Hindlimb muscle (tissue), 1 donor: ENCODE measurements at places on chromosomes 7 and 10.

DNA sequence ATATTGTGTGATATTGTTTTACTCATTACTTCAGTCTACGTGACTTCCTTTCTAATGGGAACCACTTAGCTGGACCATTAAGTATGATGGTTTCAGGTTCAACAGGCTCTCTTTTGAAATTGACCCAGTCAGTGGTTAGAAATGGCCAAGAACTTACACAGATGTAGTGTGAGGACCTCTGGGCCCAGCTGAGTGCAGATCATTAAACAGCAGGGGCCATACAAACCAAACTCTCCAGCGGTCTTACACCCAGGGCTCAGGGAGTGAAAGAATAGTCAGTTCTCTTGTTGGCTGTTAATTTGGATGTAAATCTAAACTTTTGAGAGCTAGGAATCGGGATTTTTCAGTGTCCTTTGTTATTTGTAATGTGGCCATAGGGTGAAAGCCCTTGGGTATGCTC lies 107.3 kb downstream of the CELF2 start:
- no peak for DNase-seq

DNA sequence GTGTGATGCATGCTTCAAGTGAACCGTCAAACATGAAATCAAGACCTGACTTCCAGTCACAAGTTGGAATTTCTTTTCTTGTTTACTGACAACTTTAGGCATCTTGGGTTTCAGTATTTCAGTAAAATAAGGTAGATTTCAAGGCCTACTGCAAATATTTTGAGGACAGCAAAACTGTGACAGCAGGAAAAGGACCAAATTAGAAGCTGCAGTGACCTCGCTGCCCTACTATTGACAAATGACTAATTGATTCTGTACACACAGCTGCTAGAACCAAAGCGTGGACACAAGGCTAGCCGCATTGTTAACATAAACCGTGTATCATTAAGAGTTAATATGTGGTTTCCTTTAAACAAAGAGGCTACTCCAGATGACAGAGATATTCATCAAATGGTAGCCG lies 105.7 kb upstream of the SEC61G start:
- no peak for DNase-seq

GRCh38 chr10:64369885-64370773 lies 848.9 kb downstream of the REEP3 start:
- DNase-seq = no peak

DNA sequence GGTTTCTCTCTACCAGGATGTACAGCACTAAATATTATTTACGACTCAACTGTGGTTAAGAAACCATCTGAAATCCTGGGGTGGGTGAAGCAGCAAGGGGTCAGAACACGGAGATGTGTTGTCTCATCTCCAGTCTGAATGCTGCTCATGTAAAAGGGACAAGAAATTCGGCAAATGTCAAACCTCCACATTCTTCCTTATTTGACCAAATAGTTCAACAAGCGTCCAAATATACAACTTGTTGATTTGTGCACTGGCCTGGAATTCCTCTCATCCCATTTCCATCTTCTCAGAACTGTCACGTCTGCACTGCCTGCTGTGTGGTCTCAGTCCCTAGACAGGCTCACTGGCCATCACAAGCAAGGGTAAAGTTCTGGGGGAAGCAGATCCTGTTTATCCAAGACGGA lies 520.0 kb downstream of the PARD3 start:
- DNase-seq = no peak

DNA sequence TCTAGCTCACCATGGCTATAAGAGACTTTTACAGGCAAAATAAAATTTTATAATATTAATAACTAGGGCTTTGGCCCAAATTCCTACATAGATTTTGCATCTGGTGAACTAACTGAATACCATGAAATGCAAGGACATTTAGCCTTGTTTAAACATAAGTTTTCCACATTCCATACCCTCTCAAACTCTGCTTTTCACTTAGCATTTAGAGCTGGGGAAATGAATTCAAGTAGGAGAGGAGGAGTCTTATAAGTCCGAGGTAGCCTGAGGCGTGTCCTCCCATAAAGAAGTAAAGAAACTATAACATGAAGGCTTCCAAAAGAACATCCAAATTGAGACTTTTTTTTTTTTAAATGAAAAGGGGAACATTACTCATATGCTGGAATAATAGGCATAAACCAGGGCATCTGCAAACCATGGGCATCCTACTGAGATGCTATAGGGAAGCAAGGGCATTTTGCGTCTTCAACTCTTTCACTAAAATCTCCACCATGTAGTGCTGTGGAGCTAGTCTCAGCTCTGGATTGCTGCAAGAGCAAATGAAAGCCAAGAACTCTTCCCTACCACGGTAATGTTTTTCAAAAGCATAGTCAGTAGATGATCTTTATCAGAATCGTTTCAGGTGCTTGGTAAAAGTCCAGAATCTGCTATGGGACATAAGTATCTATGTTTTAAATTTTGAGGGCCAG lies 79.1 kb downstream of the PALS2 start:
- DNase-seq = no peak

DNA sequence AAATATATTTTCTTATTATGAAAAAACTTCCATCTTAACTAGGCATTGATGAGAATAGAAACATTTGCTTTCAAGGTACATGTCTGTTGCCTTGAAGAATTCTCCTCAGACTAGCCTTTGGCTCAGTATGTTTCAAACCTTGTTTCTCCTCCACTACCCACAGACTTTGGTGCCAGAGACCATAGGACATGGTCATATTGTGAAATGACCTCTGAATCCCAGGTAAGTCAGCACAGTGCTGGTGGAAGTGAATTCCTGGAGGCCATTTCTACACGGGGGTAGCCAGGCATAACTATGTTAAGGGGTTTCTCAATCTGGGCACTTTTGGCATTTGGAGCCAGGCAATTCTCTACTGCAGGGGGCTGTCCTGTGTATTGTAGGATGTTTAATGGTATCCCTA lies 112.3 kb upstream of the FAM133B start:
- no peak for DNase-seq

DNA sequence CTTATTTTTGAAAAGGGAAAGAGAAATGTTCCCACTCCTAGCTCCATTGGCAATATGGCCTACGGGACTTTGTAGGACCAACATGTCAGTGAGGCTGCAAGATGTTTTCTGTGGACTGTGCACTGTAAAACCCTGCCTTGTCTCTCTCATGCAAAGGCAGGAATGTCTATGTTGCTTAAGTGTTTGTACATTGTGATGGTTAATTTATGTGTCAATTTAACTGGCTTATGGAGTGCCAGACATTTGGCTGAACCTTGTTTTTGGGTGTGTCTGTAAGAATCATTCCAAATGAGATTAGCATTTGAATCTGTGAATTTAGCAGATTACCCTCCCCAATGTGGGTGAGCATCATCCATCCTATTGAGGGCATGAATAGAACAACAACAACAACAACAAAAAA lies 4.1 kb upstream of the PCLO start:
- DNase-seq = no peak

GRCh38 chr7:27605689-27606269 lies 56.9 kb downstream of the HIBADH start:
- DNase-seq = no peak
